ENCODE measurements at places on chromosomes 2 and 18.
A peak's percentile ranks its signal among the peaks of the same experiment; 100 is the strongest.

DNA sequence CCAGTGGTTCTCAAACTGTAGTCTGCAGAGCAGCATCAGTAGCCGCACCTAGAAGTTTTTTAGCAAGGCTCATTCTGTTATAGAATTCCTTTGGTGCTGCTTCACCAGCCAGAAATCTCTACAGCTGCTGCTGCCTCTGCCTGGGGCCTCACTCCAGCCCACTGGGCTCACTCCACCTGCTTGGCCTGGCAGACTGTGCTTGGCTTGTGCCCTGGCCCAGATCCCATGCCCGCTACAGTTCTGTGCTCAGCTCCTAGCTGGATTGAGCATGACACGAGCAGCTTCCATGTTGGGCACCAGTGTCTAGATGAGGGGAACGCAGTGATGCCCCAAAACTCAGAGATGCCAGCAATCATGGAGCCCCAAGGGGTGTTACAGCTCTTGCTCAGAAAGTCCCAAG, 22.6 kb downstream of the MAPK4 start:
- DNase-seq = no peak

DNA sequence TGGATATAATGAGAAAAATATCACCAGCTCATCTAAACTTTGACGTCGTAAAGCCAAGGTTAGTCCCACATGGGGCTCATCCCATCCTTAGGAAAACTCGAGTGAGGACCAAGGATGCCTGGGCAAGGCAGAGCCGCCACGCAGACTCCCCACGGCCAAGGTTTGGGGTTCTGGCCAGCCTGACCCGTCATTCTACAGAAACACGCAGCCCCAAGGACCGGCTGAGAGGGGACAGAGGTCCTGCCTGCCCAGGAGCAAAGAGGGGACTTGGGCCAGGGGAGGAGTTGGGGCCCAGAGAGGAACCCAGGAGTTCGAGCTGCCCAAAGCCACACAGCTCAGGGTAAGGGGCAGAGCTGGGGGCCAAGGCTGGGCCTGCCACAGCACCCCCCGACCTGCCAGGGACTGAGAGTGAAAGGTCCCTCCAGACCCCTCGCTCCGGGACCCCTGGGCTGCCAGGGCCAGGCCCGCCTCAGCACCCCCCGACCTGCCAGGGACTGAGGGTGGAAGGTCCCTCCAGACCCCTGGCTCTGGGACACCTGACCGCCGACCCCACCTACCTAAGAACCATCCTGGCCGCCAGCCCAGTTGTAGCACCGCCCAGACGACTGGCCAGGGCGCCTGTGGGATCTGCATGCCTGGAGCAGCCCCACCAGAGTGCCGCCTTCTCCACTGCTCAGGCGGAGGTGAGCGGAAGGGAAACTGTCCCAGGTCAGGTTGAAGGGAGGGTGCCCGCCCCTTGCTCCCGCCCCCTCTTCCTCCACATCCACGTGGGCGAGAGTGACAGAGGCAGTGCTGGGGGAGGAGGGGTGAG, at the start of gene PDCD1:
Gene PDCD1 (minus strand): TSS at position 689 of the 811 bp plus-strand sequence. CDS start 56 bp downstream, at position 633.
- DNase-seq = no peak

DNA sequence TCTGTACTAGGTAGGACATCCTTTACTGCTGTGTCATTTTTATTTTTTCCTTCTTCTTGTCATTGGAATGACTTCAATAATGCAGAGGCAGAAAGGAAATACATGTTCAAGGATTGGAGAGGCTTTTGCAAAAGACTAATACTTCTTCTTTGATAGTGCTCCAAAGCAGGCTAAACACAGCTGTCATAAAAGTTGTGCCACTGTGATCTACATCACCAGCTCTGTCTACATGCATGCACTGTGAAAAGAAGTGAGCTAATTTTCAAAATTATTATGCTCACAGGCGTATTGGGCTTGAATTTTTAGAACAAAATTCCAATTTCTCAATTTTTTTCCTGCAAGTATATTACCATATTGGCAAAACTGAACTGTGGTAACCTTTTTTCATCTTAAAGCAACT, 37.5 kb upstream of the CALCRL start:
- DNase-seq = no peak

DNA sequence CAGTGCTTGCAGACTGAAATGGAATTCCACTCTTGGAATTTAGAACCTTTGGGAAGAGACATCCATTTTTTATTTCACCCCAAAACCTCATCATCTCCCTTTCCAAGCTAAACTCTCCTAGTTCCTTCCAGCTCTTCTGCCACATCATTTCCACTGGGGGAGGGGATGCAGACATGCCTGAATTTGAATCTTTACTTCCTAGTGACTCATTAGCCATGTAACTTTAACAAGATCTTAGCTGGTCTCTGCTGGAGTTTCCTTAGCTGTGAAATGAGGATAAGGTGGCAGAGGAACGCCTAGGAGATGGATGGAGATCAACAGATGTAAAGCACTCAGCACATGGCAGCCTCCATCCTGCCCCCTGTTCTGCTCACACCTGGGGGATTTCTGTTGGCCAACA, 266.8 kb downstream of the EN1 start:
- peak; percentile 75 for DNase-seq

DNA sequence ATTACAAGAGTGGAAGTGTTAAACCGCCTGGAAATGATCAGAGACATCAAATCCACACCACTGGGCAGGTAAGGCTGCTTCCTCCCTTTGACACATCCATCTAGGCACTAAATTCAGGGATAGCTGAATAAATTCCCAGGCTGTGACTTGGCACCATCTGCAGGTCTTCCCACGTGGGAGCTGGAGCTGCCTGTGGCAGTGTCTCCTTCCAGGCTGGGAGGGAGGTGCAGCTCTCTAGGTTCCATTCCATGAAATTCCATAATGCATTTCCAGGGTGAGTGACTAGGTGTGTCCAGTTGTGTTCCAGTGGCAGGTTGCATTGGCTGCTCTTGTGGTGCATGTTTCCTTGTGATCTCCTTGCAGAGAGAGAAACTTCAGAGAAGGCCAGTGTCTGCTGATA, 188.9 kb upstream of the CXCR4 start:
- no peak for DNase-seq

Data from fibroblast of upper back skin (primary cell).